Activated CD8-positive, alpha-beta T cell treated with anti-CD3 and anti-CD28 coated beads, Interleukin-2, amount 10 ng/mL, durations not matched to agents 7 days and 5 days (primary cell): ENCODE measurements at places on chromosomes 2 and 18. TPM values are rescaled to one million over a fixed set of nuclear protein-coding genes. Genes with fewer than 3 reads are reported as not detected.

DNA sequence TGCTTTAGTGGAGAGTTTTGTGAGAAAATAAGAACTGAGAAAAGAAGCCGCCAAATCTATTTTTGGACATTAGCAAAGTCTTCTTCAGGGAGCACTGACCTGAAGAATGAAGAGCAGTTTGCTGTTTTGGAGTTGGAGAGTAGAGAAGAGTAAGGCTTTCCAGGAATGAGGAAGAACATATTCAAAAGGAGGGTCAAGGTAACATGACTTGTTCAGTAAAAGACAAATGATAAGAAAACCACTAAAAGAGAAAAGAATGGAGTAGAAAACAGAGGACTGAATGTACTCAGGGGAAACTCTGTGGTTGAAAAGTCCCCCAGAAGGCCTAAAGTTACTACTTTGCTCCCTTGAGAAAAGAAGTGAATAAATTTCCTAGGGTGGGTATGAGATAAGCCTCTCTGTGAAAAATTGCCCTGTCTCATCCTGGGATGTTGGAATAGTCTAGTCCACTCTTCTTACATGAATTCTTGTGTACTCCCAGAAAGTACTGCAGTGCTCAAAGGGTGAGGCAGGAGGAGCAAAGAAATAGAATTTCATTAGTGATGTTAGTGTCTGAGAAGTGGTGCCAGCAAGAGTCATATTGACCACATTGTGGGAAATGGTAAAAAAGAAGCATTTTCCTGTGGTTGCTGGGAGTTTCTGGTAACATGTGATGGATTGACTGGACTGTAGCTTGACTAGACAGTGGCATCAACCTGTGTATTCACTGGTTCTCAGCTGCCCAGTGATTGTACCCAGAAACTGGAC is 27.8 kb downstream of the MBD5 start:
- peaks cover 8% of the 10 kb centered on the region for H3K36me3 ChIP-seq
- DNase-seq: no peak
- H3K4me3 ChIP-seq: no peak overlapping the region
- H3K27ac ChIP-seq: no peak overlapping the region

- peaks cover 4% of the 10 kb centered on the region for H3K36me3 ChIP-seq
- no peaks in the 10 kb centered on the region for H3K27me3 ChIP-seq
- peaks cover 4% of the 10 kb centered on the region for H3K4me1 ChIP-seq
- no peak overlapping the region for H3K4me3 ChIP-seq
- no peak for DNase-seq
These were observed 153.3 kb upstream of the NOSTRIN start for GRCh38 chr2:168649105-168649504.

GRCh38 chr18:63890237-63890949 is 2.9 kb downstream of the SERPINB2 start:
- H3K4me3 ChIP-seq: no peak overlapping the region
- H3K27ac ChIP-seq: no peak overlapping the region
- no peaks in the 10 kb centered on the region for H3K4me1 ChIP-seq
- DNase-seq: no peak
- H3K36me3 ChIP-seq: no peaks in the 10 kb centered on the region

OSBPL1A gene
- total RNA-seq: 0.58 TPM

ZNF804A gene
- not detected for total RNA-seq

SMPD4 gene
- total RNA-seq: 83.9 TPM

FAP gene
- not detected for total RNA-seq
